ENCODE measurements at places on chromosomes 13 and 19. TPM values are rescaled to one million over a fixed set of nuclear protein-coding genes. Genes with fewer than 3 reads are reported as not detected.

Gene ZNF560
- not detected for total RNA-seq

Gene OVOL3
- not detected for total RNA-seq

Gene SULT2B1
- total RNA-seq: 0.89 TPM

Gene TYK2
- total RNA-seq: 104 TPM

DNA sequence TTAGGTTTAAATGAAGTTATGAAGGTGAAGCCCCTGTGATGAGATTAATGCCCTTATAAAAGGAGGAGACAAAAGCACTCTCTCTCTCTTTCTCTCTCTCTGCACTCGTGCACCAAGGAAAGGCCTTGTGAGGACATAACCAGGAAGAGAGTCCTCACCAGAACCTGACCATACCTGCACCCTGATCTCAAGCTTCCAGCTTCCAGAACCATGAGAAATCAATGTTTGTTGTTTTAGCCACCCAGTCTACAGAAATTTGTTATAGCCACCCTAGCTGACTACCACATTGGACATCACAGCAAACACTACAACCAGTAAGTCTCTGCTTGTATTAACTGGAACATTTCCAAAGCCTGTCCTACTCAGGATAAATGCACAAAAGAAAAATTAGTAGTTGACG lies 34.7 kb upstream of the WDFY2 start:
- no peak for DNase-seq

DNA sequence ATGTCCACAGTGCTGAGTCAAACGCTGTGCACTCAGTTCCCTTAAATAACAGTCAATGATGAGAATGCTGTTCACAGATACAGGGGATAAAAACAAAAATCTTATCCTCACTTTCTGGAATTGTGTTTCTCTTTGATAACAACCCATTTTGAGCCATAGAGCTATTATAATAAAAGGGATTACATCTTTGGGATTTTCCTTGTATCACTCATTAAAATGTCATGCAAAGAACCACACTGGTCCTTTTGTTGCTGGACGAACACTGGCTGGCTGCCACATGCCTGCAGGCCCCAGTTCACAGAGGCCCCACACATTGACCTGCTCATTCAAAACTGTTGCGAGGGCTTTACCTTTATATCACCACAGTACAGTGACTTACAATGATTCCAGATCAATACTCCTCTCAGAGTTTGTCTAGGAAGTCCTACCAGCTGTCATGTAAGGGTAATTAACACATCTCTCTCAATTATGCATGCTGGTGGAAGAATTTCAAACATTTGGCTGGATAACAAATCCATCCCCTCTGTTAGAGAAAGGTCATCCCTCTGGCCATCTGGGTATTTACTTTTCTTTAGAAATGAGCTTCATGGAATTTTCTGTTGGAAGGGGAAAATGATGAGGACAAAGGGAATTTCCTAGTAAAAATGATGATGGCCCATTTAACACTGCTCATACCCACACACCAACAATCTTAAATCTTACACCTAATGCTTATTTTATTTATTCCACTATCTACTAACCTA lies 85.9 kb downstream of the MBNL2 start:
- DNase-seq: no peak

DNA sequence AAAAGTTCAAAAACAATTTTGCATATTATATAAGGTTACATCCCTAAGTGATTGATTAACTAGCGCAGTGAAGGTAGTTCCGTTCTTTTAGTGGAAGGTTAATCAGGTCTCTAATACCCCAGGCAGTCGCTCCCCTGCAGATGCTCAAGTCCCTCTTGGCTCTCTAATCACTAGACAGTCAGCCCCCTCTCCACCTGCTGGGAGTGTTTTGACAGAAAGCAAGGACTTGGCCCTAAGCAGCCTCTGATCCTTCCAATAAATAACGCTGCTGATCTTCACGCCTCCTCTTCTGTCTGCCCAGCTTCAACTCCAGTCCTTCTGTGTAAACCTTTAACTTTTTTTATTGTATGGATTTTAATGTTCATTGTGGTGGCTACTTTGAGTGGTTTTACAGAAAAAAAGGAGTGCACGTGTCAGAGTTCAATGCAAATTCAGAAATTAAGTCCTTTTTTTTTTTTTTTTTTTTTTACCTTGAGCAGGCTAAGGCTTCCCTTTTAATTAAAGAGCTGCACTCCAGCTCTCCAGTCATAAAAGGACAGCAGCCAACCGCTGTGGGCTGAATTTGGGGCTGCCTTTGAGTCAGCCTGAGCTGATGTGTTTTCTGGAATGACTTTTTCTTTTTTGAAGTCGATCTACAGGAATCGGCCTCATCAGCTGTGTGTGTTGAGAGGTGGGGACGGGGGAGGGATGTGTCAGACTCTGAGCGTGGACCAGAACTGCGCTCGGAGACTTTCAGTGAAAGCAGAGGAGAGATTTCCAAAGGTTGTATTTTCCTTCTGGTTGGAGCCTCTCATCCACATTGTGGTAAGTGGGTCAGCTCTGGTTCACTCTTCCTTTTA lies 33.8 kb upstream of the MYO16 start:
- DNase-seq: no peak

GRCh38 chr13:110850840-110851239 lies 64.0 kb downstream of the ANKRD10 start:
- DNase-seq: no peak

DNA sequence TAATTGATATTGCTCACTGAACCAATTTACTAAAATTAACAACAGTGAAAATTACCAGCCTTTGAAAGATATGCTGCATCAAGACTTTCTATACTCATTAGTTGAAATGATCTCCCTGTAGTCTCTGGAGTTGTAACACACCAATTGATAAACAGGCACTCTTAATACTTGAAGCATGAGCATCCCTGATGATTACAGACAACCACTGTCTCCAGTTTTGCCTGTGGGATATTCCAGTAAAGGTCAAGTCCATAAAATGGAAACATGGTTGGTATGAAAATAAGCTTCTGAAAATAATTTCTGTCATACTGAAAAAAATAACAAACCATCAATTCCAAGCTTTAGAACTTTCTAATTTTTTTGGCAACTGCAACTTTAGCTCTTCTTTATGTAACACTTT lies 405.8 kb downstream of the SPRY2 start:
- no peak for DNase-seq

GRCh38 chr19:426725-427445 lies 17.9 kb upstream of the C2CD4C start:
- no peak for DNase-seq

DNA sequence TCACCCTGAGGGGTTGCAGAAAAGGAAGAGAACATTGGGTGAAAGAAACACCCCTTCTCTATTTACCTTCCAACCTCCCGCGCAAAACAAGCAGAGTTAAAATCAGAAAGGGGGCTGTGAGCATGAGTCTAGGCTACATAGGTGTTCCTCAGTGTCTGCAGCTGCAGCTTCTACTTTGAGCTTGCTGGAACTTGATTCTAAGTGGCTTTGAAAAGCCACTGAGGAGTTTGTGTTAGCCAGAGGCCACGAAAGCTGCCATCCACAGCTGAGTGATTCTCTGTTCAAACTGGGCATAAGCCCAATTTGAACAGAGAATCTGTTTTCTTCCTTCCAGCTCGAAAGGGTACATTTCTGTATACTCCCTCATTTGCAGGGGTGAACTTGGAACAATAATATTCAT lies 343.9 kb downstream of the PCDH9 start:
- no peak for DNase-seq

- no peak for DNase-seq
These were observed 273.1 kb downstream of the KLF12 start for GRCh38 chr13:73861136-73861535.

DNA sequence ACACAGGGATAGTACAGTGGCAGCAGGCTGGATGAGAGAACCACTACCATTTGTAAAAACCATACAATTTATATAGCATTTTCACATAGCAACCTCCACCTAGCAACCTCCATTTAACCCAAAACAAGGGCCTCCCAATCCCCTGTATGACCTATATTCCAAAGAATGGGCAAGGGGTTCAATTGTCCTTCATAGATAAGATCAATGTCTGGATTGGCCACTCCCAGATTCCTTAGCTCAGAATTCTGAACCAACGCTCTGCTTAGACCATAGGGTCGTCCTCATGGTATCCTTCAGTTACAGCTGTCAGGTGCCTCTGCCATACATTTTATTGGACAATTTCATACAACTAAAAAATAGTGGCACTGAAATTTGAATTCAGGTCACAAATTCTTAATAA lies 166.2 kb downstream of the KCTD12 start:
- no peak for DNase-seq

- peak; percentile 15 for DNase-seq
These were observed 599 bp upstream of the ARHGEF7 start for GRCh38 chr13:111114362-111115060.

DNA sequence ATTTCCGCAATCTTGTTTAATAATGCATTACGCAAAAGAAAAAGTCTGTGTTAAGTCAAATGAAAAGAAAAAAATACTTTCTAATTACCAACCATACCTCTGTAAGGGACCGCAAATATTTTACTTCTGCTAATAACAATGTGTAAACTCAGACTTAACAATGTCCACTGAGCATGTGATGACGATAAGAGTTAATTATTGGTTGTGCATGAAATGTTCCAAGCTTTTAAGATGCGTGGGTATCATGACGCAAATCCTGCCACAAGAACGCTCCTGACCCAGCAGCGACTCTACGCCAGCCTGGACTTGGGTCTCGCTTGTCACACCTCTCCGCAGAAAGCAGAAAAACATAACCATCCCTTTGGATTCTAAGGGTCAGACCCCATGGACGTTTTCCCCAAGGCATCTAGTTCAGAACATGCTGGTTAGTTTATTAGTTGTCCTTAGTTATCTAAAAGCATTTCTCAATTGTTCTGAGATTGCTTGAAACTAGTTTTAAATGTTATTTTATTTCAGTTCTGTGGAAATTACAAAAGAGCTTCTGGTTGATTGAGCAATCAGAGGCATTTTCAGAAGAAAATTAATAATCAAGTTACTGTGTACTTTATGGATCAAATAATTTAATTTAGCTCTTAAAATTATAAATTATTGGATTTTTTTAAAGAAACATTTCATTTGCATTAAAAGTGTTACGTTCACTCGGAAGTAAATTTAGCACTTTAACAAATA lies 779.9 kb upstream of the ARGLU1 start:
- no peak for DNase-seq

- DNase-seq: no peak
These were observed 2.7 kb upstream of the TPGS1 start for GRCh38 chr19:504616-505015.

- no peak for DNase-seq
These were observed 778.7 kb upstream of the PCDH20 start for GRCh38 chr13:62194371-62194770.

DNA sequence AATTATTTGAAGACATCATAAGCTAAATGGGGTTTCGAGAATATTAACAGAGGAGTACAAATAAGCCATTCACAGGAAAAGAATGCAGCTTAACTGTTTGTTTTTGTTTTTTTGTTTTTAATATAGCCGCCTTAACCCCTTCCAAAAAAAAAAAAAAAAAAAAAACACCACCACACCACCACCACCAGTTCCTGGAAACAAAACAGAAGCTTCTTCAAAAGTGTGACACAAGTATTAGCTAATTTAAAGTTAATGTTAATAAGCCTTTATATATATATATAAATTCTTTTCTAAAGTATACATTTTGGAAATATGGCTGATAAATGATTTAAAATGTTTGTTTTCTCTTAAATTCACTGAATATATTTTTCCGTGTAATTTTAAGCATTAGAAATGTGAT lies 1.4 kb downstream of the RAP2A start:
- DNase-seq: no peak

GRCh38 chr19:13095393-13095784 lies 7.3 kb downstream of the LYL1 start:
- DNase-seq: no peak
